ENCODE measurements at places on chromosomes 16 and 17. TPM values are rescaled to one million over a fixed set of nuclear protein-coding genes. Genes with fewer than 3 reads are reported as not detected.

The ABCC6 gene
- total RNA-seq = 0.61 TPM

The KRTAP17-1 gene
- not detected for total RNA-seq

The NAA38 gene
- total RNA-seq = 94.9 TPM

DNA sequence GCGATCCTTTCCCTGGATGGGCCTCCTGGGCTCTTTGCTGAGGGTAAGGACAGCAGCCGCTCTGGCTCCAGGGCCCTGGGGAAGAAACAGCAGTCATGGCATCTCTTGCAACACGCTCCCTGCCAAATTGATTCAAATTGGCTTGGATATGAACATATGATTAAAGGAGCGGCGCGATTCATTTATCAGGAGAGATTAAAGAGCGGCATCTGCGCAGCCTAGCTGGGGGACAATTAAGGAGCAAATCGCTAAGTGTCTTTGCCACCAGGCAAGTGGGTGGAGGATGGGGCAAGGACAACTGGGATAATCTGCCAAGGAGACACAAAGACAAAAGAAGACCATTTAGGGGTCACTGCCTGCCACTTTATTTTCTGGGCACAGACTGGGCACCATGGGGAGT lies 27.8 kb downstream of the PIPOX start:
- no peak overlapping the region for H3K4me3 ChIP-seq
- H3K4me1 ChIP-seq = no peaks in the 10 kb centered on the region
- H3K27ac ChIP-seq = no peak overlapping the region
- no peaks in the 10 kb centered on the region for H3K27me3 ChIP-seq
- DNase-seq = no peak

GRCh38 chr17:30520882-30521281 lies 43.7 kb downstream of the GOSR1 start:
- H3K36me3 ChIP-seq = peaks cover 81% of the 10 kb centered on the region
- no peak overlapping the region for H3K4me3 ChIP-seq
- no peak overlapping the region for H3K27ac ChIP-seq
- H3K4me1 ChIP-seq = peaks cover 36% of the 10 kb centered on the region
- H3K27me3 ChIP-seq = no peaks in the 10 kb centered on the region

- H3K36me3 ChIP-seq = no peaks in the 10 kb centered on the region
- peak within 1 kb of the TSS; percentile 25 for H3K4me3 ChIP-seq
- no peak for DNase-seq
- peaks cover 62% of the 10 kb centered on the region for H3K27me3 ChIP-seq
- H3K27ac ChIP-seq = no peak within 1 kb of the TSS
Measured at GRCh38 chr17:76074390-76075363, at the start of gene GALR2. Gene GALR2, plus strand, starts transcription at chr17:76074781. Its CDS starts 103 bp downstream, at chr17:76074884.

GRCh38 chr17:55606488-55606815 lies 95.2 kb upstream of the SMIM36 start:
- DNase-seq = no peak
- no peak overlapping the region for H3K4me3 ChIP-seq
- H3K27me3 ChIP-seq = no peaks in the 10 kb centered on the region
- no peak overlapping the region for H3K27ac ChIP-seq
- no peaks in the 10 kb centered on the region for H3K4me1 ChIP-seq

GRCh38 chr16:67430977-67431774 lies at the start of gene HSD11B2:
Gene HSD11B2, plus strand, starts transcription at chr16:67431121. Its CDS starts 128 bp downstream, at chr16:67431249.
- peaks cover 11% of the 10 kb centered on the region for H3K27me3 ChIP-seq
- peak within 1 kb of the TSS; percentile 18 for H3K4me3 ChIP-seq
- DNase-seq = no peak
- peak within 1 kb of the TSS; percentile 29 for H3K27ac ChIP-seq
- no peaks in the 10 kb centered on the region for H3K36me3 ChIP-seq
